ENCODE measurements at places on chromosomes 2 and 18.

DNA sequence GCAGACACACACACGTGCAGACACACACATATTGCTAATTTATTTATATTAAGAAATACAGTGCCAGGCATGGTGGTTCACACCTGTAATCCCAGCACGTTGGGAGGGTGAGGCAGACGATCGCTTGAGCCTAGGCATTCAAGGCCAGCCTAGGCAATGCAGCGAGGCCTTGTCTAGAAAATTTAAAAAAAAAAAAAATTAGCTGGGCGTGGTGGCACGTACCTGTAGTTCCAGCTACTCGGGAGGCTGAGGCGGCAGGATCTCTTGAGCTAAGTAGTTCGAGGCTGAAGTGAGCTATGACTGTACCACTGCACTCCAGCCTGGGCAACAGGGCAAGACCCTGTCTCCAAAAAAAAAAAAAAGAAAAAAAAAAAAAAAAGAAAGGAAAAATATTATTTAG is 28.8 kb downstream of the ANXA4 start:
- DNase-seq: no peak

DNA sequence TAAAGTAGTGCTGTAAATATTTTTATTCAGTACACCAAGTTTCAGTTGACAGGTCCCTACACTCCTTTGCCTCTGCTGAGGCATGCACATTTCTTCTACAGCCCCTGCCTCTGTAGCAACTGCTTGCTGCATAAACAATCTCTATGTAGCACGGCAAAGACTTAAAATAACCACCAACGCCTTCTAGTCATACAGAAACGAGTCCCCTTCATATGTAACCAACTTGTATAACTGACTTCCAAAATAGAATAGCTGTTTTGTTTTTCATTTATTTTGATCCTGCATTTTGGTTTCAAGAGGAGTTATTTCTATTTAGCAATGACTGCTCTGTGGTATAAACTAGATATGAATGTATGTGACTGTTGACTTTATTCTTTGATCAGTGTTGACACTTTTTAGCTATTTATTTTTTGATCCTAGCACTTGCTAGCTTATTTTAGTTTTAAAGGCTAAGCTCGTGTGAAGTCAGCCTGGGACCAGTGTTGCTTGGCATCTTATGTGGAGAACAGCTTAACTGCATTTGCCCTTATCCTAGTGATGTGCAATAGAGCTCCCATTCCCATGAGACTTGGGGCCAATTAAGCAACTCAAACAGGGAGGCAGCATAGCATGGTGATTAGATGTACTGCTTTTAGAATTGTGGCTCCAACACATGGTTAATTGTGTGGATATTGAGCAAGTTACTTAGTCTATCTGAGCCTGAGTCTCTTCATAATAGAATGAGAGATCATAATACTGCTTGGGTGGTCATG is 79.6 kb downstream of the HRH4 start:
- DNase-seq: no peak

DNA sequence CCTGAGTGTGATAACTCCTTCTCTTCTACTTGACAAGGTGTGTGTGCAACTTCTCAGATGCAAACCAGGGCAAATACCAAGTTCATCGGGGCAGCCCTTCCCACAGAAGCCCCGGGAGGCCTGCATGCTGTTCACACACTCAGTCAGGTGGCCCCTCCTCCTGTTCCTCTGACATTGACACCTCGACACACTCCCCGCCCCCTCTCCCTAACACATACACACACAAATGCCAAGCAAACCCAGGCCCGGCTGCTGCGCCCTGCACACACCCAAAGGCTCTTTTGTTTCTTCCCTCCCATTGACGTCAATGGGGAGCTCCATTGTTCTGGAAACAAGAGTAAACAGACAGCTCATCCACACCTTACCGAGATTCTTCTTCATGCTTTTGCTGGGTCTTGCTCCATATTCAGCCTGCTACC is 1.7 kb upstream of the PER2 start:
- no peak for DNase-seq

- DNase-seq: no peak
Measured at GRCh38 chr18:49591271-49591670, 29.4 kb downstream of the LIPG start.

DNA sequence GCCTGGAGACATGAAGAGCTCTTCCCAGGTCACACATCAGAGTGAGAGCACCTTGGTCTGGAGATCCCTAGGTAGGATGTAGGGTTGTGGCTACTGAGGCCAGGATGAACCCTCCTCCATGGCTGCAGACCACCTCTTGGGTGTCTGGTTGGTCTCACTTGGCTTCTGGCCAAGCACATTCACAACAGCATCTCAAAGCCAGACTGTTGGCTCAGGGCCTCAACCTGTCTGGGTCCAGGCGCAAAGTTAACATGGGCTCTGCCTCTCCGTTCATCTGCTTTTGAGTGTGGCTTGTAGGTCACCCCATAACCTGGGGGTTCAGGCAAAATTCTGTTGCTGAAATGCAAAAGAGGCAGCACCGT is 40.1 kb downstream of the RHOB start:
- DNase-seq: no peak

GRCh38 chr2:39549718-39550464 is 112.8 kb upstream of the MAP4K3 start:
- no peak for DNase-seq

DNA sequence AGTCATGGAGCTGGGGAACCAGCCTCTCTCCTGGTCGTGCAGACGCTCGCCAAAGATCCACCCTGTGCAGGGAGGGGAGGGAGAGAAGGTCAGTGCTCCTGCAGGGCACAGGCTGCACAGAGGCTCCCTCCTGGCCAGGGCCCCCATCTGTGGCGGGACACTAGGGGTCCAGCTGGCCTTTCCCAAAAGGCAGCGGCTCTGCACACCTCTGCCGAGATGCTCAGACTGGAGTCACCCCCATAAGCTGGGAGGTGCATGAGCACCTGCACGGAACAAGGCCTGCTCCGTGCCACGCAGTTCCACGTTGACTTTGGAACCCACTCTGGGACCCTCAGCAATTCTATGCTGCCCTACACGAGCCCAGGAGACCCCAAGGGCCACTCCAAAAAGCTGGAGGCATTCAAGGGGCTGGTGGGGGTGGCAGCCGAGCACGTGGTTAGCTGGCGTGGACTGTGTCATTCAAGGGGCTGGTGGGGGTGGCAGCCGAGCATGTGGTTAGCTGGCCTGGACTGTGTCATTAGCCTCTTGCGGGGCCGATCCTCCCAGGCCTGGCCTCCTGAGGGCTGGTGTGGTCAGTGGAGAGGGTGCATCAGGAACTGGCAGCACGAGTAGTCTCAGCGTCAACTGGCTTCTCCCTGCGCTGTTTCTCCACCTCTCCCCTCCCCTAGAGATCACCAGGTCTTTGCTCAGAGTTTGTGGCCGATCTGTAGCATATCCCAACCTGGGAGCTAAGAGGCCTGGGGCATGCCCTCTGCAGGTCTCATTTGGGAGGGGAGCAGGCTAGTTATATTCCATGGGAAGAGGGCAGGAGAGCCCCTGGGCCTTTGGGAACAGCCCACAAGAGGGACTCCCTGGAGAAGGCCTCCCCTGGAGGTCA is 9.8 kb downstream of the SNORC start:
- no peak for DNase-seq

DNA sequence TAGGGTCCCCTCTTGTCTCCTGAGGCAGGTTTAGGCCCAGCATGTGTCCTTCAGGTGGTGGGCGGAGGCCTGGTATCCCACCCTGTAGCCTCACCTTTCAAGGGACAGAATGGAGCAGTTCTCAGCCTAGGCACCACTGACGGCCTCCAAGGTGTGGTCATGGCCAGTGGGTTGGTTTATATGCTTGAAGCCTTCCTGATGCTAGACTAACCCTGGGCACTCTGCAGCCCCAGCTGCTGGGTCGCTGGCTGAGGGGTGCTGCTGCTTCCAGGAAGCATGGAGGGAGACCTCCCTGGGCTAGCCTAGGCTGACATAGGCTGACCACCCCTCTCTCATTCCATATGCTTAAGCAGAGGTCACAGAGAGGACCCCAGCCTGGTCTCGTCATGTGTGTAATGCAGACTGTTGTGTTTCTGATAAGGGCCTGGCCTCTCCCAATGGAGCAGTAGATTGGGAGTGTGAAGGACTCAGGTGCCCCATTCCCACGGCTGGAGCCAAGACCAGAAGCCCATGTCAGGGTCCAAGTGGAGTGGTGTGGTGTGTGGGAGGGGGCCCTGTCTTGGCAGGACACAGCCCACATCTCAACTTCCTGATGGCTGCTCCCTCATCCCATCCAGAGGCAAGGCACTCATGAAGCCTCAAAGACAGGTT is 206.6 kb downstream of the DYSF start:
- DNase-seq: no peak

DNA sequence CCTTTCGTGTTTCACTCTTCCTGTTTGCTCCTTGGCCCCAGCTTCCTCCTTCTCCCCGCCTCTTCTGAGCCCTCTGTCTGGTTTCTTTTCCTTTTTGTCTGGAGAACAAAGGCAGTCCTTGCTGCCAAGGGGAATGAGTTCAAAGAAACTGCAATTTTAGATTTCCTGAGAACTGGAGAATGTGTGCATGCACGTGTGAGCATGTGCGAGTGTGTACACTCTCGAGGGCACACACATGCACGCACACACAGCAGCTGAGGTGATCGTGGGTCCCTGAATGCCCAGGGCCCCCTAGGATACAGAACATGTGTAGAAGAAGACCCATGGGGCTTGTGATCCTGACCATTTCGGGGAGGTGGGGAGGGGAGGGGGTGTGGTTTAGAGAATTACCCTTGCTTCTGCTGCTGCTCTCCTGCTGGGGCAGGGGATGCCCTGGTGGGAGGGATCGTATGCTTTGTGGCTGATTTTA is 151.8 kb downstream of the DYSF start:
- no peak for DNase-seq

DNA sequence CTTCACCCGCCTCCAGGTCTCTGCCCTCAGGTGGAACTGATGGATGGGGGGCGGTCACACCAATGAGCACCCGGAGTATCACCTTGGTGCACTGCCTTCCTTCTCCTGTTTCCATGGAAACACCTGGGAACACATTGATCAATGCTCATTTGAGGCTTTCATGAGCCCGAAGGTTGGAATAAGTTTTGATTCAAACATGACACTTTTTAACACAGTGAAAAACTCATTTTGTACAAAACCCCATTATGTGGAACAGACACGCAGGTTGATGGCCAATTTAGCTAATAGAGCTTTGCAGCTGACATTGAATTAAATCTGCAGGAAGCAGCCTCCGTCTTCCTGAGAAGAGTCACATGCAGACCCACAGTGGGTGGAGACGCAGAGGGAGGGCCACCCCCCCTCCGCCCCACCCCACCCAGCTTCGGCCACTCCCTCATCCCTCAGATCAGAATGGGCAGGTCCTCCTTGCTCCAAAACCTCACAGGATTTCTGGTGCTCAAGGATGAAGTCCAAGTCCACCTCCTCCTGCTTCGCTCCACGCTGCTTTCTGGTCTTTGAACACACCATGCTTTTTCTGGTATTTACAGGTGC is 96.0 kb upstream of the MYCN start:
- no peak for DNase-seq

DNA sequence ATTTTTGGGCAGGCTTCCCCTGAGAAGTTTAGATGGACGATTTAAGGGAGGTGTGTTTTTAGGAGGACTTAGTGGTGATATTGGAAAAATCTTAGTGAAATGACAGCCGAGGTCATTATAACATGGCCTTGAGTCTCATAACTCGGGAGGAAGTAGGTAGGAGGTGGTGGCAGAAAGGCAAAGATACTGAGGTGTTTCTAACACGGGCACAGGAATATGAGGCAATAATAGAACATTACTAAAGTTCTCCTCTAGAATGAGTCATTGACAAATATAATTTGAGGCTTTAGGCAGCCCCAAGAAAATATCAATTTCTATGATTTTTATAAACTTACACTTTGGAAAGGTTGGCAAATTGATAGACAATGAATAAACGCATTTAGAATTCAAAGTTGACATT is 146.1 kb upstream of the ZEB2 start:
- no peak for DNase-seq

DNA sequence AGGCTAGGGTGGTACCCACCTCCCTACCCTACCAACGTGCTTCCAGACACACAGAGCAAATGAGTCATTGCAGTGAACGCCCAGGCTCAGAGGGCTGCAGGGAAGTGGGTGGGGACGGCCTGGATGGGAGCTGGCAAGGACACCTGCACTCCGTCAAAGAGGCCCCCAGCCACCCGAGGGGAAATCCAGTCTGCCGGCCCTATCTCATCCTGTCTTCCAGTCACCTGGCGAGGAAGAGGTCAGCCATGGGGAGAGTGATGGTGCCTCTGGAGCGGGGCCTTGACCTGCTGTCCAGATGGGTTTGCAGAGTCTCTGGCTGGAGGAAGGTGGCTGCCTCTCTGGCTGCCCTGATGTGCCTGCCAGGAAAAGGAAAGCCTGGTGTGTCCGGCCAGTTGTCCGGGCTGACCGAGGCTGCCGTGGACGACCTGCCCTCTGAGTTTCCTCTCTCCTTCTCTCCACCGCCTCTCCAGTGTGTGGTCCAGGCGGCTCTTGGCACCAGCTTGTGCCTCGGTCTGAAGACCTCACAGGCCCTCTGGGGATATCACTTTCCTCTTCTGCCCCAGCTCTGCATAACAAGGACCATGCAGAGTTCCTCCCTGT is 209.7 kb upstream of the COPS8 start:
- no peak for DNase-seq

- no peak for DNase-seq
Measured at GRCh38 chr2:122808286-122808969, 1053.0 kb downstream of the TSN start.

DNA sequence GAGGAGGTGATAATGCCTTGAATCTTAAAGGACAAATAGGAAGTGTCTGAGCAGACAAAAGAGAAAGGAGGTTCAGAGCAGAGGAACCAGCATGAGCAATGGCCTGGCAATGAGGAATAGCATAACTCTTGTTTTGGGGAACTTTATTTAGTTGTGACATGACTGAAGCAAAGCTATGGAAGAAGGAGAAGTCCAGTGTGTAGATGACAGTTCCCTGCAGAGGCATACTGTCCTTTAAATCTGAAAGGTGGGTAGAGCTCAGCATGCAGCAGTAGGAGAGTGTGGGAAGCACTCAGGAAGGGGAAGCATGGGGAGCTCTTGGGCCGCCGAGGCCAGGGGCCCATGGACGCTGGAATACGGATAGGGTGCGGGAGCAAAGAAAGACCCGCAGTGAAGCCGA is 173.8 kb downstream of the SEPTIN10 start:
- DNase-seq: no peak

DNA sequence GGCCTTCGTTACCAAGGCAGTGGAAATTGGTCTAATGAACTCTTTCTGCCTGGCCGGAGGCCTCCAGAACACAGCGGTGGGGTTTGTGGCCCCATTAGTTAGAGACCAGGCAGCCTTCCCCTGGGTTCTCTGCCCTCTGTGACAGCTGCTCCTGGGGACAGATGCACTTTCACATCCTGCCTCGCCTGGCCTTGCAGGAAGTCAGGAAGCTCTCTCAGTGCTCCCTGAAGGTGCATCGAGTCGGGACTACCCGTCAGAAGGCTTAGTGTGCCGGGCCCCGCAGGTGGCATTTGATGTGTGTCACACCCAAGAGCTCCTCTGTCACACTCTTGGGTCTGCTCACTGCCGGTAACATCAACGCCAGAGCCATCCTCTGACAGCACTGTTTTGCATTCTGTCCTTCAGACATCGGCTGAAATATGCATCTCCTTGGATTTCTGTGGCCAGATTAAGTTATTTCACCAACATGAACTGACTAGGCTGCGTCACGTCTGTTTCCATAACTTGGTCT is 158.3 kb downstream of the LDLRAD4 start:
- no peak for DNase-seq

- DNase-seq: no peak
Measured at GRCh38 chr2:202204855-202205254, 33.5 kb downstream of the SUMO1 start.
